ENCODE measurements at places on chromosomes 4 and X. TPM values are rescaled to one million over a fixed set of nuclear protein-coding genes. Genes with fewer than 3 reads are reported as not detected.

RNF150 gene
- 0.30 TPM for total RNA-seq

WAS gene
- not detected for total RNA-seq

KLF8 gene
- total RNA-seq = 0.47 TPM

RBMXL3 gene
- total RNA-seq = not detected

PPP2R2C gene
- total RNA-seq = not detected

MAGEE2 gene
- total RNA-seq = not detected

RBM3 gene
- total RNA-seq = 56.9 TPM

RHOXF2B gene
- total RNA-seq = under 0.01 TPM

TTC29 gene
- not detected for total RNA-seq

SATL1 gene
- total RNA-seq = not detected

SUPT20HL2 gene
- total RNA-seq = not detected

P2RY4 gene
- under 0.01 TPM for total RNA-seq

DCAF4L1 gene
- 0.12 TPM for total RNA-seq

GLA gene
- 24.6 TPM for total RNA-seq

ZNF732 gene
- total RNA-seq = 0.30 TPM

RAI2 gene
- not detected for total RNA-seq

XAGE2 gene
- not detected for total RNA-seq
